Pons (tissue), 1 donor: ENCODE measurements at places on chromosomes 7 and 10.

GRCh38 chr10:121284936-121285335 lies 313.3 kb downstream of the FGFR2 start:
- no peak for DNase-seq

DNA sequence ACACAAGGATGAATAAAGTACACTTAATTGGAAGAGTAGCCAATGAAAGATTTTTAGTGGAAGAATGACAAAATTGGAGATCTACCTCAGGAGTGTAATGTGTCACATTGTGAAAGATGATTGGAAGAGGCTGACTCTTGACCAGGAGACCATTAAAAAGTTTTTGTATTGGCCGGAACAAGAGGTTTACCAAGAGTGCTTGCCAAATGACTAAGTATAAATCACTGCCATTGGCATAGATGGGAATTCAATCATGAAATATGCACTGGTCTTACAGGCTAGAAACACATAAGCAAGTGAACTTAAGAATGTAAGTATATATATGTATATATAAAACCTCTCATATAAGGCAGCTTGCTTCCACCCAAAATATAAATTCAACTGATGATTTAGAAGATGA lies 58.7 kb upstream of the TFEC start:
- no peak for DNase-seq

DNA sequence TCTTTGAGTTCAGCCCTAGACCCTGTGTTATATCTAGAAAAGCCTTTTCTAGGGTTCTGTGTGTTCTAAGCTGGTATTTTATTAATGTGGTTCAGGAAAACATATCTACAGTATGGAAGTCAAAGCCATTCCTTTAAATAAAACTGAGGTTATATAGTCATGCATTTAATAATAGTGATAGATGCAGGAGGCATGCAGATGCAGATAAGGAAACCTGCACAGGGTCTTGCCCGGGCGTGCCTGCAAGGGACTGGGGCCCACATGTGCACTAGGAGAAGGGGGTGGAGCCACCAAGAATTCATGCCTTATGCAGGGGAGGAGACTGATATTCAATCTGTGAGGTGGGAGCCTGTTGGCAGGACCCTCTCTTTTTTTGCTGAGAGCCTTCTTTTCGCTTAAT lies 171.5 kb downstream of the PRPF18 start:
- no peak for DNase-seq

- DNase-seq: no peak
Measured at GRCh38 chr7:111232249-111233084, 141.5 kb downstream of the LRRN3 start.

- DNase-seq: no peak
Measured at GRCh38 chr7:55075464-55076021, 56.7 kb downstream of the EGFR start.

DNA sequence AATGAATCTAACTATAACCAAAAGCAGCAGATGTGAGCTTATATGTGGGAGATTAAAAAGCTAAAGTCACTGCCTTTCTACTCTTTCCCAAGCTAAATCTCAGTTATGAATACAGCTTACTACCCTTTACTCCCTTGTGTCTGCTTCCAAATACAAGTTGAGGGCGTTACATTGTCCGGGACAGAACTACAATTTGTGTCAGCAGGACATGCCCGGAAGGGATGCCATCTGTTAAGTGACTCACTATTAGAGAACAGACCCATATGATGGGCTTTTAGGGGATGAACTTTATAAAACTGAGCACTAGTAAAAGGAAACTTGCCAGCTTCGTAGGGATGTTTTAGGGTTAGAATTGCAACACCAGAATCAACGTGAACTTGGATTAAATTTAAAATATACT lies 299.7 kb upstream of the CSTF2T start:
- no peak for DNase-seq

DNA sequence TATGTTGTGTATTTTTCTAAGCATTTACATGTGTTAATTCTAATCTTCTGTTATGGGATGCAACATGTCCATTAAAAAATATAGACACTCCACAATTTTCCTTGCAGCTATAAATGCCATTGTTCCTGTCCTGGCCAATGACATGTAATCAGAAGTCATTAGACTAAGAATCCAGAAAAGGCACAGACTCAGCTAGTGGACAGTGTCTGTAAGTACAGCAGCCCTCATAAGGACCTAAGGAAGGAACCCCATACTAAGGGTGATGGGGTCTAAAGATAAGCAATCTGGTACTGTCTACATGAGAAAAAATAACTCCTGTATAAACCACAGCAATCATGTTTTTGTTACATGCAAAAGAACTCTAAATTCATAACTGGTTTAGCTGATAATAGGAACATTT lies 115.9 kb downstream of the GPR85 start:
- no peak for DNase-seq

DNA sequence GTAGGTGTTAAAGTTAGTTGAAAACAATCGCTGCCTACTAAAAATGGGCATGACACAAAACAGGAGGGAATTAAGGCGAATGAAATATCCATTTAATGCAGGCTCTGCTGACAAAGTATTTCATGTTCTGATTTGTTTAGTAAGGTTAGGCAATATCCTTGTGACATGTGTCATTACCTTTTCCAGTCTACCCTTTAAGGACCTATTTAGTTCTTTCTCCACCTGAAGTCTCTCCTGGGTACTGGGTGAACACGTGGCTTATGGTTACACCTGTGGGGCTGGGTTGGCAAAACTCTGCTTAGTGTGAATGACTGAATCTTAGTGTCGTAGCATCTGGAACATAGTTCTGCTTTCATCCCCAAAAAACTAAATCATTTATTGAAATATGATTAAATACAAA lies 313.5 kb downstream of the CCDC3 start:
- DNase-seq: no peak

DNA sequence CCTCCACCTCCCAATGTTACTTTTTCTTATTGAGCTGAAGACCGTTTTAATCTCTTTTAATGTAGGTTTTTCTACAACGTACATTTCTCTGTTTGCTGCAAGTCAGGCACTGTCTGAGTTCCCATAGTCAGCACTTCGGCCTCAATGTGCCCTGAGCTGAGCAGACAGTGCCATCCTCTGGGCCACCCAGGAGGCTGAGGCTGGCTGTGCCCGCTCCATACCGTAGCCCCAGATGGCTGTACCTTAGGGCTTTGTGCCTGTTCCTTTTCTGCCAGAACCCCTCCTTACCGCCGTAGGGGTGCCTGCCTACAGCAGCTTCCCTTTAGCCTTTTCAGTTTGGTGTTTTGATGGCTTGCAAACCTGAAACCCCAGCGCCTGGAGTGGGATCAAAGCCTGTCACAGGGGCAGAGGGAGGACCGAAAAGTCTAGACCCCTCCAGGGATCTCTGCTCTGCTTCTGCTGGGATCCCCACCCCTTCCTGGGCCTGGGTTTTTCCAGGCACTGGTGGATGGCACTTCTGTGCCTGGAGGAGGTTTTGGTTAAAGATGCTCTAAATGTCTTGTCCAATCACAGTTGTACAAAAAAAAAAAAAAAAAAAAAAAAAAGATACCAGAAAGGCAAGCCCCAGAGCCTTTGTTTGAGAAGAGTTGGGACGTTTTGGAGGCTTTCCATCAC lies 9.0 kb downstream of the AGAP3 start:
- no peak for DNase-seq

- no peak for DNase-seq
Measured at GRCh38 chr7:150823043-150823442, 22.5 kb downstream of the TMEM176A start.
